Caco-2 (cell line): ENCODE measurements at places on chromosomes 3 and 15. TPM values are rescaled to one million over a fixed set of nuclear protein-coding genes. Genes with fewer than 3 reads are reported as not detected.

DNA sequence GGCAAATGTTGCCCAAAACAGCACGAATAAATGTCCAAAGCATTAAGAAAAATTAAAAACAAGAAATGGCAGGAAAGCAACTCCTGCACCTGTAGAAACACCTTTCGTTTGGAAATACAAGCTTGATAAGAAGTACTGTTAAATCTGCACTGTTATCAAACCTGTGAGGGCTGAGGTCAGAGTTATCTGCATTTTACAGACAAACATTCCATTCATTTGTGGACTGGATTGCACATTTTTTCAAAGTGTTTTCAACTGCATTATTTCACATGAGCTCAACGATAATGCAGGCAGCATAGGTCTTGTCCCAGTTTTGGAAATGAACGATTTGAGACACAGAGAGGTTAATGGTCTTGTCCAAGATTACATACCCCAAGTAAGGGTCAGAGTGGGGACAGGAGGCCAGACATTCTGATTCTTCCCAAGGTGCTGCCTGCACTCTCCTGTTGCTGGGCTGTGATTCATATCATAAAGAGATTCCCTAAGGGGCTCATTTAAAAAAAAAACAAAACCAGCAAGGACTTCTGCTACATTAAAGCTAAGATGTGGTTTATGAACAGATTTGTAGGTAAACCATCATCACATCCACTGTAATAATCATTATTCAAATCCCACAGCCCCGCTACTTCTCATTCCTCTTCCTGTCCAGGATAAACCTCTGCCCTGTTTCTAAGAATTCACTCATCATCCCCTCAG lies 13.0 kb downstream of the GUCA1C start:
- peak; percentile 42 for DNase-seq
- peak overlapping the region; percentile 72 for H3K27ac ChIP-seq
- no peaks in the 10 kb centered on the region for H3K36me3 ChIP-seq
- H3K27me3 ChIP-seq = no peaks in the 10 kb centered on the region

GRCh38 chr15:96625256-96625655 lies 294.8 kb downstream of the NR2F2 start:
- H3K27me3 ChIP-seq = no peaks in the 10 kb centered on the region
- H3K27ac ChIP-seq = no peak overlapping the region
- no peaks in the 10 kb centered on the region for H3K36me3 ChIP-seq
- H3K4me3 ChIP-seq = no peak overlapping the region

DUOXA2 gene
- total RNA-seq = 1.5 and 1.6 TPM in 2 replicates

DNA sequence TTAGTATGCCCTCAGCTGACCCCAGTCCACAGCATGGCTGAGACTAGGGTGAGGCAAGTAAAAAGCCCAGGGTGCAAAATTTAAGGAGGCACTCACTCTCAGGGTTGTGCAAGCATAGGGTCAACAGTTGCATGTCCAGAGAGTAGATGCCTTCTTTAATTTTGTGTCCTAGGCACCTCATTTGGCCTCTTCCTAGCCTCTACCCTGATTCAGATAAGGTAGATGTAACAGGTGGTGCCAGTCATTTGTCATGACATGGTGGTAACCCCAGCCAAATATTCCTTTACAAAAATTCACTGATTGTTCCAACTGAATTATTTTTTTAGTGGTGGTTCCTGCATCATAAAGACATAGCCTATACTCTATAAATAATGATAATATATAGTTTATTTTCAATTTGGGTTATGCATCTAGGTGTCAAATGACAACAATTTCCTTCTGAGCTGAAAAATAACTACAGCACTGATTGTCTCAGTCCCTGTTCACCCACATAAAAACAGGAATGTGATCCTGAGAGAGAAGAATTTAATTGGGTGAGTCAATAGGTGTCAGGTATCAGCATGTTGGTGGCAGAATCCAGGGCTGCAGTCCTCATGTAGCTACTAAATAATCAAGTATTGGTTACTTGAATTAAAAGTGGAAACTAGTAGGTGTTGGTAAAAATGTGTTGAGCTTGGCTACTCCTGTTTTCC lies 44.2 kb upstream of the TIPARP start:
- H3K27me3 ChIP-seq = no peaks in the 10 kb centered on the region
- no peaks in the 10 kb centered on the region for H3K36me3 ChIP-seq
- H3K4me3 ChIP-seq = no peak overlapping the region
- no peak for DNase-seq
- H3K27ac ChIP-seq = no peak overlapping the region

GOLGA8G gene
- not detected in 2 replicates for total RNA-seq
